ENCODE measurements at places on chromosomes 6 and 20.

- H3K4me3 ChIP-seq = no peak overlapping the region
- no peaks in the 10 kb centered on the region for H3K36me3 ChIP-seq
- H3K27me3 ChIP-seq = no peaks in the 10 kb centered on the region
- DNase-seq = no peak
These were observed 51.2 kb downstream of the ISM1 start for GRCh38 chr20:13271977-13272975.

GRCh38 chr6:169906688-169907418 is 155.4 kb downstream of the ERMARD start:
- H3K4me3 ChIP-seq = no peak overlapping the region
- DNase-seq = no peak
- peaks cover under 1% of the 10 kb centered on the region for H3K4me1 ChIP-seq
- H3K27ac ChIP-seq = no peak overlapping the region
- H3K36me3 ChIP-seq = no peaks in the 10 kb centered on the region
- H3K27me3 ChIP-seq = no peaks in the 10 kb centered on the region

DNA sequence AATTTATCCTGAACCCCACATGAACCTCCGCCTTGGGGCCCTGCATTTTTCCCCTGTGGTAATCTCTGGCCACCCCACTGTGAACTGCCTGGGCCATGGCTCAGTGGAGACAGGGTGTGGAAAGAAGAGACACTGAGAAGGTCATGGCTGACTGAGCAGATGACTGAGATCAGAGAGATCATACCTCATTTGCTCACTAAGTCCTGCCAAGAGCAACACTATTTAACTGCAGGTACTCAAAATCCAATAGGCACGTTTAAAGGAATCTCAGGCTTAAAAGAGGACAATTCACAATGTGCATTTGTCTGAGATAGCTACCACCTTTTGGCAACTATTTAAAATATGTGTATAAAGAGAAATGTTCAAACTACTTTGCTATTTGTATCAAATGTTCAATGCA is 305.0 kb downstream of the GMDS start:
- no peak for DNase-seq
- H3K27me3 ChIP-seq = no peaks in the 10 kb centered on the region
- no peaks in the 10 kb centered on the region for H3K4me1 ChIP-seq
- H3K27ac ChIP-seq = no peak overlapping the region

DNA sequence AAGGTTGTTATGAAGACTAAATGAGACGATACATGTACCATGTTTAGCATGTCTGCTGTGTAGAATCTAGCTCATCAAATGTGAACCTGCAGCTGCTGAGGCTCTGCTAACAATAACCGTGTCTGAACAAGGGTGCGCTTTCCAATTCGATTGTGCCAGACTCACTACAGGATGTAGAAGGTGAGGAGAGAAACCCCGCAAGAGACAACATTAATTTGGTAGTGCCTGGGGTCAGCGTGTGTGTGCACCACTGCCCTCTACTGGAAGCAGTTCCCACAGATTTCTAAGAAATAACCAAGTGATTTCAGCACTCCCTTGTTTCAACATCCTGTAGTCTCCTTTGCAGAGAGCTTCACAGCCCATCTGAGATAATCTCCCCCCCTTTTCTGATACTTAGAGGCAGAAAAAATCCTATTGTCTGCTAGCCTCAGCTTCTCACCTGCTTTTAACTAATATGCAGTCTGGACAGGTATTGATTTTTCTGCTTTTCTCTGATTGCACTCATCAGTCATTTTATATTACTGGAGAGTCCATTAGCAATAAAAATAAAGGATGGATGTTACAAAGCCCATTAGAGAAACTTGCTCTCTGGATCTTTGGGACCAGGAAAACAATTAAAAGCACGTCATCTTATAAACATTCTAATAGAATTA is 96.7 kb upstream of the BACH2 start:
- H3K4me3 ChIP-seq = no peak overlapping the region
- no peaks in the 10 kb centered on the region for H3K27me3 ChIP-seq
- no peaks in the 10 kb centered on the region for H3K4me1 ChIP-seq
- H3K27ac ChIP-seq = no peak overlapping the region

GRCh38 chr6:144265061-144265357 is 20.1 kb upstream of the UTRN start:
- H3K4me3 ChIP-seq = no peak overlapping the region
- no peaks in the 10 kb centered on the region for H3K27me3 ChIP-seq
- no peaks in the 10 kb centered on the region for H3K36me3 ChIP-seq
- H3K4me1 ChIP-seq = peaks cover 12% of the 10 kb centered on the region
- H3K27ac ChIP-seq = no peak overlapping the region
- no peak for DNase-seq

DNA sequence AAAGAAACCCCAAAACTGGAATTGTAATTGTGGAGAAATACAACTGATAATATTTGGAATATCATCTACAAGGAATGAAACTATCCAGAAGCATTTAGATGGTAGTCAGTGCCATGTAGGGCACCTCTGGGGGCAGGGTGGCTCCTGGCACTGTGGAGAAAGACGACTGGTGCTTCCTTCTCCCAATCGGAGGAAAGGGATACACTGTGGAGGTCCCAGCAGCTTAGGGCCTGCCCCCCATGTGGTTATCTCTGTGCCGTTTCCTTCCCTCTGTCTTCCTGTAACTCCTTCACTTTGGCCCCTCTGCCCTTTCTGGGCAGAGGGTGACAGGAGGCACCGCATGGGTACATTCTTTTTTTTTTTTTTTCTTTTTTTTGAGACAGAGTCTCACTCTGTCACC is 178.4 kb downstream of the MTHFD1L start:
- H3K4me1 ChIP-seq = peaks cover 15% of the 10 kb centered on the region
- no peak overlapping the region for H3K4me3 ChIP-seq
- no peaks in the 10 kb centered on the region for H3K27me3 ChIP-seq
- no peaks in the 10 kb centered on the region for H3K36me3 ChIP-seq

DNA sequence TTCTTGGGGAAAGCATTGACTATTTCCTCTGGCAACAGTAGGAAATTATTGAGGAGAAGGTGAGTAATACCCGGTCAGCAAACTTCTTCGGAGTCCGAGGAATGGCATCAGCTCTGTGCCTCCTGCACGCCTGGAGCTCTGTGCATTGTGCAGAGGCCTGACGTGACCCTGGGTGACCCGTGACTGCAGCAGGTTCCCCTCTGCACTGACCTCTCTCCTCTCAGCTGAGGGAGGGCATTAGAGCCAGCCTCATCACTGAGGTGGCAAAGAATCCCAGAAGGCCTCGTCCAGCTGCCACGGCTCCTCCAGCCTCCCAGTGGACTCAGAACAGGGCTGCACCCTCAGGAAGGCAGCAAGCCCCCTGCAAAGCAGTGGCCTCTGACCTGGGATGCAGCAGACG is 502.9 kb downstream of the CD83 start:
- no peak overlapping the region for H3K27ac ChIP-seq
- H3K4me3 ChIP-seq = no peak overlapping the region
- no peak for DNase-seq
- H3K27me3 ChIP-seq = no peaks in the 10 kb centered on the region
- no peaks in the 10 kb centered on the region for H3K36me3 ChIP-seq

DNA sequence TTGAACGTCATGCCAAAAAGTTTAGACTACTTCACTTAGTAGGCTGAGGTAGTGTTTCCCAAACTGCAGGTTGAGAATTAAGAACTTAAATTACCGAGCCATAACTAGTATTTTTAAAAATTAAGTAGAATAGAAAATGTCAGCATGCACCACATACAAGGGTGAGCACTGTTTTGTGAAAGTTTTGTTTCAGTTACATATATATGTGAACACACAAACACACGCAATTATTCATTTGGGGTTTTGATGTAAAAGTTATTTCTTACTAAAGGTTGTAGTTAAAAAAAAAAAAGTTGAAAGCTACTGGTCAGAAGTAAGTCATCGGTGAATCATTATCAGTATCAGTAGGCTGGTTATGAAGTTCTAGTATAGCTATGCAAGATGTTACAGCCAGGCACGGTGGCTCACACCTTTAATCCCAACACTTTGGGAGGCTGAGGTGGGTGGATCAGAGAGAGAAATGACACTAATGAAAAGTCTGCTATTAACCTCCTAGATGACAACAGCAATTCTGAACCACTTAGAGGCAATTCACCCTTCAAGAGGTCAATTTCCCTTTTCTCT is 24.1 kb downstream of the FASTKD5 start:
- no peaks in the 10 kb centered on the region for H3K4me1 ChIP-seq
- H3K27ac ChIP-seq = no peak overlapping the region
- H3K4me3 ChIP-seq = no peak overlapping the region
- peaks cover 8% of the 10 kb centered on the region for H3K36me3 ChIP-seq
- DNase-seq = no peak

- no peak overlapping the region for H3K27ac ChIP-seq
- H3K4me3 ChIP-seq = peak overlapping the region; percentile 47
- H3K27me3 ChIP-seq = no peaks in the 10 kb centered on the region
- DNase-seq = peak; percentile 51
These were observed 159.2 kb downstream of the CD109 start for GRCh38 chr6:73854998-73855718.

DNA sequence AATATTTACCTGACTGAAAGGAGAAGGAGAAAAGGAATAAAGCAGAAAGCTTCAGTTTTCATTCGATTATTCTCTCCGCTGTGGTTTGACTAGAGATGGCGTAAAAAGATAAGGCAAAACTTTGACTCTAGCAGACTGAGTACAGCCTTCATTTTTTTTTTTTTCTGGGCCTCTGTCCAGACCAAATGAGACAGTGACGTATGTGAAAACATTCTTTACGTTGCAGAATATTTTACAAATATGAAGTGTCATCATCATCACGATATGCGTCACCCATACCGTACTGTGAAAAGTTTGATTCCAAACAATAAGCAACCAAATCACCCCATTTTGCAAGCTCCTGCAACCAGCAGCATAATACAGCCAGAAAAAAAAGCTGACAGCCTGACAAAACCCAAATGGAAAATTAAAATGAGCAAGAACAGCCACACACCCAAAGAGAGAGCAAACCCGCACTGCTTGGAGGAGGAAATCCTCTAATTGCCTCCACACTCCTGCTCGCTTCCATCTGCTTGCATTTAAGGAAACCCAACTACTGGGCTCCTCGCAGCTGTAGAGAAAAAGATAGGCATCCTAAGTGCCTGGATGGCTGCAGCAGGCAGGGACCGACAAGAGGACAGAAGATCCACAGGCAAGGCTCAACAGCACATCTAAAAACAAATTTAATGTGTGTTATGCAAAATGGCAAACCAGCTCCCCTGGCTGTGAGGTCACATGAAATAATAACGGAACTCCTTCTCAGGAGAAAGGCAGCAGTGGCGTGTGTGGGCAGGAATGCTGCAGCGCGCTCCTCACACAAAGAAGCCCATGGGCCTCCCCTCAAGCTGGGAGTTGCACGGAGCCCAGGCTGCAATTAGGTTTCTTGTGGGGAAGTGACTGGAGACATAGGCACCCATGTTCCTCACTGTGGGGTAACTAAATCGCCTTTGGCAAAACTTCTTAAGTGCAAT is 113.1 kb downstream of the FYN start:
- DNase-seq = no peak
- H3K36me3 ChIP-seq = peaks cover 34% of the 10 kb centered on the region
- no peak overlapping the region for H3K27ac ChIP-seq
- no peaks in the 10 kb centered on the region for H3K27me3 ChIP-seq
- H3K4me3 ChIP-seq = no peak overlapping the region
- H3K4me1 ChIP-seq = peaks cover 23% of the 10 kb centered on the region
